ENCODE measurements at places on chromosomes 4 and X.
A peak's percentile ranks its signal among the peaks of the same experiment; 100 is the strongest.

DNA sequence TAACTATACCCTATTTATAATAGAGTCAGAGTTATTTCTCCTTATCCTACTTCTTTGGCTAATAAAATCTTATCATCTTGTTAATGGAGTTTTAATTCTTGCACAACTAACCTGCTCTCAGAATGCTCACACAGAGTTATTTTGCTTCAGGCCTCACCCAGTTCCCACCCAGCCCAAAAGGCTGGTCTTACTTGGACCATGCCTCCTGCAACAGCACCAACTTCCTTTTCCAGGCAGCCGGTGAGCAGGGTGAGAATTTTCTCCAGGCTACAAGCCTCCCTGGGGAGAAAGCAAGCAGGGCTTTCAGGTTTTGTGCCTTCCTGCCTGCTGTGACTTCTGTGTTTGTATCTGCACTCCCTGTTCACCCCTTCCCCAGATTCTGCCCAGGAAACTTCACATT is 29.1 kb upstream of the BANK1 start:
- DNase-seq = no peak

GRCh38 chrX:41512394-41512793 is 65.3 kb downstream of the NYX start:
- peak; percentile 14 for DNase-seq

- DNase-seq = no peak
Measured at GRCh38 chr4:101089168-101089567, 258.2 kb downstream of the PPP3CA start.

GRCh38 chr4:174189392-174190015 is 94.0 kb downstream of the FBXO8 start:
- DNase-seq = no peak

DNA sequence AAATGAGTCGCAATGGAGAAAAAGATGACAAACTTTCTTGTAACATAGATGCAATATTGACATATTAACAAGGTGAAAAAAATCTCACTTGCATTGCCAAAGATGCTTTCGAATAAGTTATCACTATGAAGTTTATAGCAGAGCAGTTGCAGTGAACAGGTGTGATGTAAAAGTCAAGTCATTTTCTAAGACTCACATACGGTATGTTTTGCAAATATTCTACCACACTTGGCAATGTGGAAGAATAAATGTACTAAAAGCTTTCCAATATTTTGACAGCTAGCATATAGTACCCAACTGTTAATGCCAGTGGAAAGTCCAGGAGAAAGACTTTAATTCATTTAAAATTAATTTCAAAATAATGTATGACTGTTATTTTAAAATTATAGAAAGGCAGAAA is 76.5 kb downstream of the GALNTL6 start:
- DNase-seq = no peak

- DNase-seq = no peak
Measured at GRCh38 chr4:10504570-10505179, 47.4 kb upstream of the ZNF518B start.

GRCh38 chr4:137180349-137180748 is 351.9 kb downstream of the PCDH18 start:
- DNase-seq = no peak

- DNase-seq = no peak
Measured at GRCh38 chr4:21211846-21212245, 511.6 kb downstream of the PACRGL start.

DNA sequence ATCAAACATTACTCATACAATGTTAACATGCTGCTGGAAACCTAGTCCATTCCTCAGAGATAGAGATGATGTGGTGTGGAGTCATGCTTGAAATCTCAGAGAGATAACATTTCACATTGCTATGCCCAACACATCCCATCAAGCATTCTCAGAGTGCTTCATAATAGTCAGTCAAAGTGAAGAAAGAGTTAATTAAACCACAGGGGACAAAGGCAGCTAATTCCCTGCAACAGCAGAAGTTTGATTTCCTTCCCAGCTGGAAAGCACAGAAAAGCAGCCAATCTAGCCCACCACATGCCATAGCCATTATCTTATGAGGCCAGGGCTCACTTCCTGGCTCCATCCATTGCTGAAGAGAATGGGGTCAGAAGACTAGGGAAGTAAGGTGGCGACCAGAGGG is 8.9 kb downstream of the KDR start:
- DNase-seq = no peak

- no peak for DNase-seq
Measured at GRCh38 chr4:917466-917865, 14.7 kb downstream of the GAK start.

DNA sequence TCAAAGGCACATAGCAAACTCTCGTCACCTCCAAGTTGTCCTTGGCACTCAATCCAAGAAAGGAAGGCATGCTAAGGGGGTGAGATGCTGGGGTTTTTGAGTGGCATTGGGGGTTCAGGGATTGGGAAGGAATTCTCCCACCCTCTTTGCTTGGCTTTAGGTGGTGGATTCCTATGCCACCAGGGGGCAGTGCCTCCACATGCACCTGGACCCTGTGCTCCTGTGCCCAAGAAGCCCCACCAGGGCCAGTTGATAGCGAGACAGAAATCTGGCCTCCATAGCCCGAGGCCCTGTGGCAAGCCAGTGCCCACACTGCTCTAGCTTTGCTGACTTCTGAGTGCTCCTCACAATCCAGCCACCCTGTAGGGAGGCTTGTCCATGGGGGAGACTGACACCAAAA is 2.0 kb upstream of the FATE1 start:
- DNase-seq = peak; percentile 16

GRCh38 chr4:70958681-70959080 is 34.8 kb upstream of the DCK start:
- no peak for DNase-seq

- no peak for DNase-seq
Measured at GRCh38 chrX:12567857-12568256, 223.4 kb upstream of the PRPS2 start.

DNA sequence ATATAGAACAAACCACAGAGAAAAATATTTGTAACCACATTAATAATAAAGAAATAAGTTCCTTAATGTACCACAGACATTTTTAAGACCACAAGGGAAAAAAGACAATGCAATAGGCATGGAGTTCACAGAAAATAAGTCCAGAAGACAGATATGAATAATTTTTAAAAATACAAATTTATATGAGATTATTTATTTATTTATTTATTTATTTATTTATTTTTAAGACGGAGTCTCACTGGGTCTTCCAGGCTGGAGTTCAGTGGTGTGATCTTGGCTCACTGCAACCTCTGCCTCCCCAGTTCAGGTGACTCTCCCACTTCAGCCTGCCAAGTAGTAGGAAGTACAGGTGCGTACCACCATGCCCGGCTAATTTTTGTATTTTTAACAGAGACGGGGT is 53.7 kb downstream of the THAP9 start:
- no peak for DNase-seq

DNA sequence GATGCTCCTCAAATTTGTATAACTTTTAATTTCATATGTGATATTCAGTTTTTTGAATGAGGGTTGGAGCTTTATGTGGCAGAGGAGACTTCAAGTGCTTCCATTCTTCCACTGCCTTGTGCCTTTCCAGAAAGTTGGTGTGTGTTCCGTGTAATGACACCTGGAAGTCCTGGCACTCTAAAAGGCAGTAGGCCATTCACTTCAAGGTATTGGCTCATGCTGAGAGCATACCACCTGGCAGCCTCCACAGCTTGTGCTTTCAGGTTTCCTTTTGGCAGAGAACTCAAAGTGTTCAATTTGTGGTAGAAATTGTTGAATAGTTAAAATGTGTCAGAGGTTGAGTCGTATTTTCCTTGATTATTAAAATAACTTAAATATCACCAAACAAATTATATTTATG is 49.6 kb downstream of the GRIA2 start:
- DNase-seq = no peak

DNA sequence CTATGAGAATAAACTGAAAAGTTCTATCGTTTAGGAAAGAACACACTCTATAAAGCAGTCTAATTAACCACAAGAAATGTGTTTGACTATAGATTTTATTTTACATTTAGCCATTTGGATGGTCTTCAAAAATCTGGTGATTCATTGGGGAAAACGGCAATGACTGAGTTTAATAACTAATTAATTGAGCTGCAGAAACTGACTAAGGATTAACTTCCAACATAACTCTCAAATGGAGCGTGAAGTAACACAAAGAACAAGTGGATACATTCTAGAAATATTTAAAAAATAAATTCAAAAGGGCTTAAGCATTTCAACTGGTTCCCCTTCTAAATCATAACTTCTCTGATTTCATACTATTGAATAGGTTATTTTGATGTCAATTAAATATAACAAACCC is 1582.4 kb downstream of the PCDH18 start:
- DNase-seq = no peak

- DNase-seq = no peak
Measured at GRCh38 chr4:165331359-165331758, 3.9 kb downstream of the MSMO1 start.

GRCh38 chr4:61619528-61619927 is 419.4 kb downstream of the ADGRL3 start:
- DNase-seq = no peak

- no peak for DNase-seq
Measured at GRCh38 chrX:46376246-46376885, 168.9 kb downstream of the ZNF674 start.

DNA sequence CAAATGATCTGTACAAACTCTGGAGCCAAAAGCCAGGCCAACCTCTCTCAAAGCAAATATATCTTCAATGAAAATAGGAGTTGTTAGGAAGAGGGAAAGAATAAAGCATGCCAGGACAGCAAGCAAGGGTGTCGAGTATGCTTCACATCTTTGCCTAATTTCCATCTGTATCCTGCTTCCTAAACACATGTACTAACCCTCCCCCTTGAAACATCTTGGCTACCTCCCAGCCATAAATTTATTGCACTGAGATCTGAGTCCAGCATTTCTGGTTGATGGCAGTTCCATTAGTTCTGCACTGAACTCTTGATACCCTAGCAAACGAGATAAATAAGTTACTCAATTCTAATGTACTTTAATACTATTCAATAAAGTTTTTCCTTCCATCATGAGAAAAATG is 430.5 kb upstream of the TRAM1L1 start:
- DNase-seq = no peak

DNA sequence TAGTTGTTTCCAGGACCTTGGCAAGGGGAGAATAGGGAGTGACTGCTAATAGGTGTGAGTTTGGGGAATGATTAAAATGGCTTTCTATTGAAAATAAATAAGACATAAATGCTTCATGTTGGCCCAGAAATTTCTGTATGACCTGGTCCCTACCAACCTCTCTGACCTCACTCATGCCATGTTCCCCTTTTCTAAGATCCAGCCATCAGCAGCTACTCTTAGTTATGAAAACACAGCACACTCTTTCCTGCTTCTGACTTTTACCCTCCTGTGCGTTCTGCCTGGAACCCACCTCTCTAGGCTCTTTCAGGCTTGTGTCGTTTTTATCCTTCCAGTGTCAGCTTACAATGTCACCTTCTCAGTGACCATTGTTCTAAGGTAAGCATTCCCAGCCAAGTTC is 14.8 kb upstream of the CXCL5 start:
- DNase-seq = no peak
